ENCODE measurements at places on chromosomes 12 and 14.

- no peak for DNase-seq
Measured at GRCh38 chr14:89638891-89639290, 221.9 kb upstream of the FOXN3 start.

GRCh38 chr14:76133103-76133502, 18.6 kb upstream of the GPATCH2L start:
- DNase-seq, result no peak

DNA sequence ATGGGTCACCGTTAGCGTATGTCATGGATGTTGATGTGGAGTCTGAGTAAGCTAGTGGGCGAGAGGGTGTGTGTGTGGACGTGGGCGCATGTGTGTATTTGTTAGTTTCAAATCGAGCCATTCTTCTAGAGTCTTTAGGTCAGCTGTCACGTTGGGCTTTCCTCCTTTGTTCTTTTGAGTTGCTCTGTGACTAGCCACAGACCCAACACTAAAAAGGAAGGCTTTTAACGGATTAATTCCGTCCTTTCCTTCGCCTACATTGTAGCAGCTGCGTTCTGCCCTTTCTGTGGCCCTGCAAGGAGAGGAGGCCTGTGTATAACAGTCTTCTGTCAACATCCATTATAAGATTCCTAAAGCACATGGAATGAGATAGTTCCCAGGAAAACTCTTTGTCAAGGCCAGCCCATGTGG, 117.2 kb upstream of the DNM1L start:
- no peak for DNase-seq

DNA sequence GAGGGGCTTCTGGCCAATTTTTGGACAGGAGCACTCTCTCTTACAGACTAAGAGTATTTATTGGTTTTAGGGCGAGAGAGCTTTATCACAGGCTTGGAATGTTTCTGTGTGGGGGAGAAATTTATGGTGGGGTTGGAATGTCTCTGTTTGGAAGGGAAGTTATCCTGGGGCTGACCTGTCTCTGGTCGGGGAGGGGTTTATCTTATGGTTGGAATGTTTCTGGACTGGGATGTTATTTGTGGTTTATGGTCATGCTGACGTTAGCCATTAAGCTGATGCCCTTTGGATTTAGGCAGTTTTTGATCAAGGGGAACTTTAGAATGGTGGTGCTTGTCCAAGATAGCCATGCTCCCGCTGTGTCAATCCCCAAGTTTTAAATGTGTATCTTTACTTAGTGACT, 614.8 kb downstream of the DIO2 start:
- no peak for DNase-seq

- DNase-seq, result no peak
Measured at GRCh38 chr14:77648520-77649200, 32.2 kb upstream of the SPTLC2 start.

Measured in T-helper 2 cell (primary cell).